ENCODE measurements at places on chromosomes 3 and 15.

DNA sequence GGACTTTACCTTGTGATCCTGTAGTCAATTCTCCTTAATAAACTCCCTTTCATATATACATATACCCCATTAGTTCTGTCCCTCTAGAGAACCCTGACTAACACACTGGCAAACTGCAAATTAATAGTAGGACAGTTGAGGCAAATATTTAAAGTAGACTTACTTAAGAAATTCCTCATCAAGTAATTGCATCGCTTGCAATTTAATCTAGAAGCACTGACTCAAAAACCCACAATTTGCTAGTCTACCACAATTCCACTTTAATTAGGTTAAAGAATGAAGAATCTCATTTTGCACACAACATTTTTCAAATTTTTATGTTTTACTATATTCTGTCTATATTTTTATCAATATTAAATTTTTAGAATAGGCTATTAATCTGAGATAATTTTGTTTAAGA is 188.1 kb downstream of the PLOD2 start:
- no peak for DNase-seq

DNA sequence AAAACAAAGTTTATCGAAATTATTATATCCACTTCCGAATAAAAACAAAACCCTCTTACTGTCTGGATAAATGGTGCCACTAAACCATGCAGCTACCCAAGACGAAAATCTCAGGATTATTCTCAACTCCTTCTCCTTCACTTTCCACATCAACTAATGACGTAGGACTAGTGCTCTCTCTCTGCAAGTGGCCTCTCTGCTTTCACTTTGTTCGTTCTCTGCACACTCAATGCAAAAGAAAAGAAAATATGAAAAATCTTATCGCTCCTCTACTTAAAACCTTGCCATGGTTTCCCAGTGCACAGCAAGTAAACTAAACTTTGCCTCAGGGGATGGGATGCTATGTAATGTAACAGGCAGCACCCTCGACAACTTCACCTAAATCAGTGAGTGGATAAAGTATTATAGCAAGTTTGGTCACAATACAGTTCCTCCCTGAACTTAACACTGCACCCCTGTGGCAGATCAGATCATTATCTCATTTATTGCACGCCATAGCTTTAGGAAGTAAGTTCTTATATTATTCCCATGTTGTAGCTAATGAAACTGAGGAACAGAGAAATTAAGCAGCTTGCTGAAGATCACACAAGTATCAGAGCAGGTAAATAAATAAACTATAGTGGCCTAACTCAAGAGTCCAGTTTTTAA is 262.7 kb upstream of the GADL1 start:
- no peak for DNase-seq

- DNase-seq: no peak
Measured at GRCh38 chr3:141610939-141611338, 124.1 kb downstream of the RASA2 start.

DNA sequence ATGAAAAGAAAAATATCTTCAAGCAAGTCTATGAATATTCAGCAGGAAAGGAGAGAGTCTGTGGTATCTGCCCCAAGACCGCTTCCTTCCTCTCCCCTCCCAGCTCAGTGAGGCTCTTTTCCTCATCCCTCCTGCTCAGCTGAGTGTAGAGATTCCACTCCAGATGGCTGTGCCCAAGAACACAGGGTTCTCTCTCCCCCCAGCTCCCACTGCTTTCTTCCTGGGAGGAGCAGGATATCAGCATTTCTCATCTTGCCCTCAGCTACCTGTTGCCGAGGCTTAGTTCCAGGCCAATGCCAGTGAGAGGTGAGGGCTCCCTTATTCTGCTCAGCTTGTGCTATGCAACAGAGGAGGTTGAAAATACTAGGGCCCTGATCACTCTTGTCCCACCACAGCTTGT is 211.9 kb downstream of the SV2B start:
- DNase-seq: no peak

DNA sequence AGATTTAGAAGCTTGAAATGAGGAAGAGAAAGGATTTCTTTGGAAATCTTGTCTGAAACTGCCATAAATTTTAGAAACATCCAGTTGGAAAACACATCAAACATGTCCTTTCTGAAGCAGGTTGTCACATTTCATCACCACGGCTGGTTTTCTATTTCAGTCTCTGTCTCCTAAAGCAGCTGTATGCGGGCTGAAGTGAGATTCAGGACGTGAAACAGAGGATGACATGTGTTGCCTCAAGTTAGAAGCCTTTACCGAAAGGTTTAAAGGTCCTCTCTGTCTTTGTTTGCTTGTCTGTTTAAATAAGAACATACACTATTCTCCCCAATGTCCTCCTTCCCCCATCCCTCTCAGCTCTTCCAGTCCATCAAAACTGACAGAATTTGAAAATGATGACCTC is 141.9 kb downstream of the SQOR start:
- no peak for DNase-seq

- DNase-seq: no peak
Measured at GRCh38 chr3:167733961-167734497, 663 bp downstream of the PDCD10 start.

GRCh38 chr3:152113992-152114651 is 154.6 kb upstream of the MBNL1 start:
- no peak for DNase-seq

- no peak for DNase-seq
Measured at GRCh38 chr15:97899981-97900380, 60.5 kb upstream of the ARRDC4 start.

DNA sequence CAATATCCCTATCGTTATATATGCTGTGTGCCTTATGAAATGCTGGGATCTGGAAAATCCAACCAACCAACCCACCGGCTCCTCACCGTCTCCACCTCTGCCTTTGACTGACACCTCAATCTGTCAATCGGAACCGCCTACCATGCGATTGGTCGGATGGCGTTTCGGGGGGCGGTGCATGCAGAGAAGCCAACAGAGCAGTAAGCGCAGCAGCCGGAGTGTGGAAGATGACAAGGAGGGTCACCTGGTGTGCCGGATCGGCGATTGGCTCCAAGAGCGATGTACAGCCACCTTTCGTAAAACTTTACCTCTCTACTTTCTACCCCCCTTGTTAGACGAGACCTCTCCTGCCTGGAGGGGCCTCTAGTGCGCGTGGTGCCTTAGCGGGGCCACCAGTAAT is 6.3 kb downstream of the CLK3 start:
- DNase-seq: no peak

DNA sequence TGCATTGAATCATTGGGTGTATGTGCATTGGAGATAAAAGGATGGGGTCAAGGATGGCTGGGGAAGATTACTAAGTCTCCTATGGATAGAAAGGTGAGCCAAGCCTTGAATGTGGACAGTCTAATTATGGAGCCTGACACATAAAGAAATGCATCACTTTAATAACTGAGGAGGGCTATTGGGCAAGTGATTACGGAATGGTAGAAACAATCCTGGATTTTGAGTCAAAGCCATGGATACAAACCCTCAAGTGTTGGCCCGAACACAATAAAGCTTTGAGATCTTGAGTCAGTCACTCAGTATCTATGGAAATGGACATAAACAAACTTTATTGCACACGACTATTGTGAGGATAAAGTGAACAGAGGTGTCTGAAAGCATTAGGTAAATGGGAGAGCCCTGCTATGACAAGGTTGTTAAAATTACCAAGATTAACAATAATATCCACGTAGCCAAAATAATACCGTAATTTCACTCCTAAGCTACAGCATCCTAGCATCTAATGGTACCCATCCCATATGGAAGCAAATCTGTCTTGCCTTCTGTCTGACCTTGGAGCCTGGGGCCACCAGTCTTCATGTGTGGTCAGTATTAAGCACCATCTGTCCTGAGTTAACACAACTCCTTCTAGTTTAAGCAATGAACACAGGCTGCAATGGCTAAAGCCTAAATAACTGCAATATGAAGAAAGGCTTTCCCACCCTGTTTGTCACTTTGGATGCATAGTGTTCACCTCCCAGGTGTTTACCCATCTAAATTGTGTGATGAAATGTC is 136.9 kb upstream of the PRICKLE2 start:
- DNase-seq: no peak

DNA sequence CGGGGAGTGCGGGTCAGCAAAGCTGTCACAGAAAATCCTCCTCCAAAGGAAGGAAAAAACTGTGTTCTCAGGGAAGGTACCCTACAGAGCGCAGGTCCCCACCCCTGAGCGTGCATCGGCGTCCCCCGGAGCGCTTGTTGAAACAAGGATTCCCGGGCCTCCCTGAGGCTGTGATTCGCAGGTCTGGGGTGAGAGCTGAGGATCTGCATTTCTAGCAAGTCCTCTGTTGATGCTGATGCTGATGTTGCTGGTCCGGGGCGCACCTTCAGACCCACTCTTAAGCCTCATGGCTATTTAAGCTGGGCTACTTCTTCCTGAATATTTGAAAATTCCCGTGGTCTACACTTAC is 226.2 kb upstream of the IGF1R start:
- DNase-seq: no peak

- DNase-seq: no peak
Measured at GRCh38 chr15:88179562-88179961, 77.0 kb downstream of the NTRK3 start.

DNA sequence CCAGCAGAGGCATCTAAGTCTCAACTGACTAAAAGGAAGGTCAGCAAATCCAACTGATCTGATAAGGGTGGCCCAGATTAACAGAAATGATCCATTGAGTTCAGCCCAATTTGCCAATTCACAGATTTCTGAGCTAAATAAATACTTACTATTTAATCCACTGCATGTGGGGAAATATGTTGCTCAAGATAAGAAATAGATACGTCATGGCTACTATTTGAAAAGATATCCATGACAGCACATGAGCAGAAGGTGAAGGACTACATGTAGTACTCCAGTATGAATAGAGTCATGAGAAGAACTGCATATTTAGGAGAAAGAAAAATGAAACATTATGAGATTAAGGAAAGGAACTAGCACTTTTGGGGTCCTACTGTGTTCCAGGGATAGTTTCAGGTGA is 332.4 kb downstream of the ARPP21 start:
- DNase-seq: no peak

Measured in stimulated activated CD4-positive, alpha-beta T cell treated with anti-CD3 and anti-CD28 coated beads, Interleukin-1b, Interleukin-23, amount 100 ng/mL, for 1 hour (primary cell).